ENCODE measurements at places on chromosomes 6 and 20.

DNA sequence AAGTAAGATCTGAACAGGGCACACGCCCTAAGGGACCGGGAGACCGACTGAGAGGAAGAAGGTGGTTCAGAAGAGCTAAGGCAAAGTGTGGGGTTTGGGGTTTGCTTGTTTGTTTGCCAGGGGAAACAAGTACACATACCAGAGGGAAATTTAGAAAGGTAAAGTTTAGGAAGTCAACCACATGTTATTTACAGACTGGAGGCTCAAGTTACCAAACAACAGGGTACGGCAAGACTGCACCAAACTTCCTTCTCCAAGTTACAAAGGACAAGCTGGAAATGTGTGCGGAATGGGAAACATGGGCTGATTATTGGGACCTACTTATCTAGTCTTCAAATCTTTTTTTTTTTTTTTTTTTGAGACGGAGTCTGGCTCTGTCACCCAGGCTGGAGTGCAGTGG lies 11.2 kb downstream of the PREP start:
- no peak for DNase-seq

DNA sequence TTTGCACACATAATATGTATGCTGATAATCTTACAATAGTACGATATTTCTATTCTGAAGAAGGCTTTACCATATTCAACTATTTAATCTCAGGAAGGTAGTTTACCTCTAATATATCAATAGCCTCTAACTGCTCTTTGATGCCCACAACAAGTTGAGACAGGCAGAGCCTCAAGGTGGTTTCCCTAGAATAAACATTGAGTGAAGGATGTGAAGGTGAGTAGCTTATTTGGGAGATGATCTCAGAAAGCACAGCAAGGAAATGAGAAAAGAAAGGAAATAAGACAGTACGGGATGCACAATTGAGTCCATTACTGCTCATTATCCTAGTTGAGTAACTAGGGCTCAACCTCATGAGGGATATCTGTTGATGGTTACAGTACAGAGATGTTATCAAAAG lies 638.4 kb downstream of the MAFB start:
- DNase-seq = no peak

GRCh38 chr20:8089668-8090067 lies 42.4 kb upstream of the PLCB1 start:
- no peak for DNase-seq

DNA sequence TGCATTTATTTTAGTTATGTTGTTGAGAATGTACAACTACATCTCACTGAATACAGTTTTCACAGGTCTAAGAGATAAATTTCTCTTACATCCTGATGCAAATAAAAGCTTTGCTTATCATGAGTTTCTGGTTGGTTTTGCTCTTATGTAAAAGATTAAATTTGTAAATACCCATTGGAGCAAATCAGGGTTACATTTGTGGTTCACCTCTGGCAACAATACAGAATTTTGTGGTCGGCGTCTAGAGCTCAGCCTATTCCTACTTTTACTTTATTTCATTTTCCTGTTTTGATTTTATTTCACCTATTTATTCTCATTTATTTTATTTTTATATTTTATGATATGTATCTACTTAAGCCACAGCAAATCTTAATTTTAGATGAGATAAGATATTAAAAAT lies 271.9 kb upstream of the MARCKS start:
- DNase-seq = no peak

DNA sequence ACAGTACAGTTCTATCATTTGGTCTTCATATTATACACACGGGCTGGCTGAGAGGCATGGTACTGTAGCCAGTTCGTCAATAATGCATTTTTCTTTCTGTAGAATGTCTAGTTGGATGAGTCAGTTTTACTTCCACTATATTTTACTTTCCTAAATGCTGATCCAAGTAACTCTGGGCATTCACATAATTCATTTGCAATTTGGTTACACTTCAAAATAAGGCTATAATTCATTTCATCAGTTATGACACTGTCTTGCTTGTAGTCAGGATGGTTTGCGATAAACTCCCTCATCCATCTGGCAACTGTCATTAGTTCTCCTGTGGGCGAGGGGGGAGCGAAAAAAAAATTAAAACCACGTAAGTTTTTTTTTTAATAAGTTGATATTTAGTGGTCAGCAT lies 46.3 kb downstream of the GCLC start:
- no peak for DNase-seq

DNA sequence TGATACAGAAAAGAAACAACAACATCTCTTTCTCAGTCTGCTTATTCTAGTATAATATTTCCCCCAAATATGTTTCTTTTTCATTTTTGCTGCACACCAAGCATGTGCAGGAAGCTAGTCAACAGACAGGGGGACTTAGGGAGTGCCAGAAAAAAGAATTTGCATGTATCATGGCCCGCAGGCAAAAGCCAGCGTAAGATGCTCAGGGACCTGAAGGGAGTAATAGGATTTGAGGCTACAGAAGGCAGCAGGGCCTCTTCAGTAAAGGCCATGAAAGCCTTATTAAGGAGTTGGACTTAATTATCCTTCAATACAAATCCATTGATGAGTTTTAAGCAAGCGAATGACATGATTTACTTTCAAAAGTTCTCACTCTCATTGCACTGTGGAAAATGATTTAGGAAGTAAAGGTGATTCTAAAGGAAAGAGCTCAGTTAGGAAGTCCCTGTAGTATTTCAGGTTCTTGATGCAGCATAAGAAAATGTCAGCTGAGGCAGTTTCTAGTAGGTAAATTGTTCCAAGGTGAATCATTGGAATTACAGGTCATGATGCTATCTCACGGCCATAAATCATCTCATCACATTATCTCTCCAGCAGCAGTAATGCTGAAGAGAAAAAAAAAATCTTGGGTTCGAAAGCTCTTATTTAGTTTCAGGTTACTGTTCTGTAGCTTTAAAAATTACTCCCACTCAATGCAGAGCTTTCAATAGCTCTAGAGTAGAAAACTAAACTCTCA lies 94.8 kb downstream of the PTCHD4 start:
- DNase-seq = no peak

DNA sequence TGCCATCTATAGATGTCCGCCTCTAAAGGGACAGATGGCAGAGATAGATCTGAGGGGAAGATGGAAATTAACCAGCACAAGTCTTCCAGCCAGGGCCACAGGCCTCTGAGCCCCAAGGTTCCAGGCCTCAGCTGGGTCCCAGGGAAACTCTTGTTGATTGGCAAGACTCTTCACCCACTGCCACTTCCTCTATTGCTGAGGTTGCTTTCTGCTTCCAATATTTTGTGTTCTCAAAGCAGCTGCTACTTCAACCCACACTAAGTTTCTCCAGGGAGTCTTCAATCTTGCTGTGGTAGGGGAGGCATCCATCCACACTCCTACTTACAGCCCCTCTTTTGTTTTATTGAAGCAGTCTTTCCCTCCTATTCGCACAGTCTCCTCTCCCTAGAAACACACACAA lies 36.4 kb upstream of the SASH1 start:
- no peak for DNase-seq

DNA sequence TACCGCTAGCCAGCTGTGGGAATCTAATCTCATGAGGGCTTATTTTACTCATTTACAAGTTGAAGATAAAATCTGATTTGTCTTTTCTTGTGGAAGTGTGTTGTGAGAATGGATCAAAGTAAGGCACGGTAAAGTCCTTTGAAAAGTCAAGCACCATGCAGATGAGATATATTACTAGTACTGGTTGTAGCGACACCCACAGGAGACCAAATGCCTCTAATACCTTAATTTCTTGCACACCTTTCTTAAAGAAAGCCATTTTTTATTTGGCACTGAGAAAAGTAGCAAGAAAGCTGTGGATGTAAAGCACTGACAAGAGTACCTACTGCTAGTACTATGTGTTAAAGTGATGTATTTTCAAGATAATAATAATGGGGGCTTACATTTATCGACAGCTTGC lies 191.0 kb upstream of the MMS22L start:
- DNase-seq = no peak

GRCh38 chr20:16270314-16270931 lies 302.8 kb downstream of the KIF16B start:
- no peak for DNase-seq

GRCh38 chr6:68233623-68234022 lies 401.5 kb upstream of the ADGRB3 start:
- DNase-seq = no peak

DNA sequence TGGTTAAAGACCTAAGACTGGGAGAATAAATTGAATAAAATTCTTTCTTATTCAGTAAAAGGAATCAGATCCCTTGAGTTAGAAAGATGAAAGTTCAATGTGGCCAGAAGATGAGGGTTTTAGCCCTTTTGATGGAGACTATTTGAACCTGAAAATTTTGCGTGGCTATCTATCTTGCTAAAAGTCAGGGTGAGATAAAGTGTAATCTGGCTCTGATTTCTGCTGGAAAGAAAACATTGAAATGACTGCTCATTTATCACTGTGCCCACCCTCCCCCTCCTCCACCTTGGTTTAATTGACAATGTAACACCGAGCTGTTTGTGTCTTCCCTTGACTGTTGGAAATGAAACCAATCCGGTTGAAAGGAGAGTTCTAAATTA lies 32.9 kb upstream of the TCF21 start:
- DNase-seq = no peak

GRCh38 chr20:8726460-8726859 lies 342.4 kb upstream of the PLCB4 start:
- DNase-seq = no peak

DNA sequence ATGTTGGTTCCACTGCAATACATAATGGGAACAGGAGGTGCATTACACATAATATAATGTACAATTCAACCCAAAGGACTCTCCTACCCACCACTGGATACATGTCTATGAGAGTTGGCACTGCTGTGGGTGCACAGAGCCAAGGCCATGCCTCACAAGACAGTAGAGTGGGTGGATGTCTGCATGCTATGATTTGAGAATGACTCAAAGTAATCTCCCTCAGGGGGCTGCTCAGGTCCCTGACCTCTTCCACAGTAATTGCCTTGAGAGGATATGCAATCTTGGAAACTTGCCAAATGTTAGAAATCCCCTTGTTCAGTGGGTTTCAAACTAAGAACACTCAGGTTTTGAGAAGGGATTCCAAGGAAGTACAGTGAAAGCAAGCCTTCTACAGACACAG lies 79.0 kb downstream of the ANKEF1 start:
- no peak for DNase-seq

- no peak for DNase-seq
Measured at GRCh38 chr6:125208625-125209249, 55.2 kb downstream of the TPD52L1 start.

GRCh38 chr6:52929321-52930164 lies 20.0 kb upstream of the GSTA3 start:
- DNase-seq = peak; percentile 35

GRCh38 chr6:111653434-111653833 lies 47.8 kb upstream of the TRAF3IP2 start:
- DNase-seq = no peak

GRCh38 chr6:76774781-76775384 lies 688.4 kb downstream of the HTR1B start:
- DNase-seq = peak; percentile 51

GRCh38 chr6:45132059-45132458 lies 196.1 kb upstream of the RUNX2 start:
- no peak for DNase-seq

DNA sequence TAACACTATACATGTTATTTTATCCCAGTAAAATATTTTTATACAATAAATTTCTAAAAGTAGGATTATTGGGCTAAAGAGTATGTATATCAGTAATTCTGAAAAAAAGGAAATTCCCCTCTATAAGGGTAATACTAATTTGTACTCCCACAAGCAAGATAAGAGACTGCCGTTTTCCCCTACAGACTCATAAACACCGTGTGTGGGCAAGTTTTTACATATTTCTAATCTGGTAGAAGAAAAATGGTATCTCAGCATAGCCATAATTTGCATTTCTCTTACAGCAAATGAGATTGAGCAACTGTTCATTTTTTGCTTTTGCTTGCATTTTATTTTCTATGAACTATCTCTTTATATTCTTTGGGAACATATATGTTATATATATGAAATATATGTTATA lies 26.0 kb upstream of the MYMX start:
- no peak for DNase-seq

All from NCI-H510A treated with DMSO at 0.1 percent for 48 hours (cell line).